ENCODE measurements at places on chromosomes 2 and 18.

DNA sequence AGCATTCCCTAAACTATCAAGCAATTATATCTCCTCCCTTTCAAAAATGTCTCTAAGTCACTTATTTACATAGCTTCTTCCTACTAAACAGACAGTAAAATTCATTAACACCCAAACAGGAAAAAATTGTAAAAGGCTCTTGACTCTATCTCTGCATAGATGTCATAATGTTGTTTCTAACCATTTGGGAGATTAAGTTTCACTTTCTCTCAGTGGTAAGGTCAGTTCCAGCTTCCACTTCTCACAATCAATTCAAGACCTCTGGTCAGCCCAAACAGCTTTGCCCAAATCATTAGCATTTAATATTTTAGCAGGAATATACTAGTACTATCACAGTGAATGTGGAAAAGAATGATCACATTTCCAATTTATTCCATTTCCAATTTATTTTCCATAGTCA lies 374.3 kb upstream of the MC4R start:
- no peak for DNase-seq

GRCh38 chr2:24702800-24703199 lies 90.4 kb downstream of the PTRHD1 start:
- no peak for DNase-seq

DNA sequence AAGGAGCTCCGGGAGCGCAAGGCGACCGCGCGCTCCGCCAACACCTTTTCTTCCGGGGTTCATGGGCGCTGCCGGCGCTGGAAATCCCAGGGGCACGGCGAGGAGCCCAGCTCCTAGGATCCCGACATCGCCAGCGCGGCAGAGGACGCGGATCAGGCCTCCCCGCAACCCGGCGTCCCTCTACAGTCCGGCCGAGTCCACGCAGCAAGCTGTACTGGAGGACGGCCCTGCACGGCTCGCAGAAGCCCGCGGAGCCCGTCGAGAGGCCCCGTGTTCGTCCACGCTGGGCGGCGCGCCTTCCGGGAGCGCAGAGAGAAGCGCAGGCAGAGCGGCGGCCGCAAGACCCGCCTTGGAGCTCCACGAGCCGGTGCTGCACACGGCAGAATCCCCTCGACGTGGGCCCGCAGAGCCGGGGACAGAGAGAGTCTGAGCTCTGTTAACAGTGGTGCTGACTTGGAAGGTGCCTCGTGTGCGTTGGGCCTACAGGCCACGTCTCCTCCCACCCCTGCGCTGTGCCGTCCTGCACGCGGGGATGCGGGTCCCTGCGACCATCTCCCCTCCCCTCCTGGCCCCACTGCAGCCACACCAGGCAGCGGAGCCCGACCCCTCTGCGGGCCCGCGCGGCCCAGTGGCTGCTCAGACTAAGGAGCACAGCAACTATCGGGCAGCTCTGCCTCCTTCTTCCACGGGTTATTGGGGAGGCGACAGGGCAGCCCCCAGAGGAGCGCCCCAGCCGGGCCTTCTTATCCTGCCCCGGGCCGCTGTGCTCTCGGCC lies 28.1 kb upstream of the PTPN2 start:
- no peak for DNase-seq

DNA sequence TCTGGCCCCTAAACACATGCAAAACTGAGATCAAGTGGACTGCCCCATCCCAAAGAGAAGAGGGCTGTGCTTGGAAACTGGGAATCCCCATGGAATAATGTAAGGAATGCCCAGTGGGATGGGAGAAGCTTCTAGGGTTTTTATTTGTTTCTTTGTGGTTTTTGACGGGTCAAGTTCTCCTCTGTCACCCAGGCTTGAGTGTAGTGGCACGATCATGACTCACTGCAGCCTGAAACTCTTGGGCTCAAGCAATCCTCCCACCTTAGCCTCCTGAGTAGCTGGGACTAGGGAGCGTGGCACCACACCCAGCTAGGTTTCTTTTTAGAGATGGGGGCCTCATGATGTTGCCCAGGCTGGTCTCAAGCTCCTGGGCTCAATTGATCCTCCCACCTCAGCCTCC lies 101.7 kb upstream of the ZSWIM2 start:
- no peak for DNase-seq

GRCh38 chr2:226802573-226802972 lies 3.0 kb upstream of the IRS1 start:
- no peak for DNase-seq

DNA sequence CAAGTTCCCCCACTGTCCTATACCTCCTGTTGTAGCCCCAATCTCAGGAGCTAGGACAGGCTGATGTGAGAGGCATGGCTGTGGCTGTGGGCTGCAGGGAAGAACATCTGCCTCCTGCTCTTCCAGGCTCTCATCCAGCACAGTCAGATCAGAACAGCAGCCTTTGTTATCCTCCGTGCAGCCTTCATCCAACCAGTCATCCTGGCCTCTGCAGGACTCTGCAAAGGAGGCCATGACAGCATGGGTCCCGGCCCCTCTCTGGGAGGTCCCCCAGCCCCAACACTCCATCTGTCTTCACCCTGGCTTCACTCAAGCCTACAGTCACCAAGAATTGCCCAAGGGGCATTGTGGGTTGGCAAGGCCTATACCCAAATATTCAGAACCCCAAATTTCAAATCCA lies 223.2 kb upstream of the COPS8 start:
- no peak for DNase-seq

- DNase-seq: peak; percentile 43
Measured at GRCh38 chr2:1886405-1886992, 142.2 kb upstream of the PXDN start.

GRCh38 chr18:65287652-65288051 lies 463.2 kb upstream of the CDH7 start:
- DNase-seq: no peak

- no peak for DNase-seq
Measured at GRCh38 chr2:1609040-1609439, 135.3 kb downstream of the PXDN start.

GRCh38 chr2:222965555-222965954 lies 86.4 kb upstream of the KCNE4 start:
- DNase-seq: no peak

DNA sequence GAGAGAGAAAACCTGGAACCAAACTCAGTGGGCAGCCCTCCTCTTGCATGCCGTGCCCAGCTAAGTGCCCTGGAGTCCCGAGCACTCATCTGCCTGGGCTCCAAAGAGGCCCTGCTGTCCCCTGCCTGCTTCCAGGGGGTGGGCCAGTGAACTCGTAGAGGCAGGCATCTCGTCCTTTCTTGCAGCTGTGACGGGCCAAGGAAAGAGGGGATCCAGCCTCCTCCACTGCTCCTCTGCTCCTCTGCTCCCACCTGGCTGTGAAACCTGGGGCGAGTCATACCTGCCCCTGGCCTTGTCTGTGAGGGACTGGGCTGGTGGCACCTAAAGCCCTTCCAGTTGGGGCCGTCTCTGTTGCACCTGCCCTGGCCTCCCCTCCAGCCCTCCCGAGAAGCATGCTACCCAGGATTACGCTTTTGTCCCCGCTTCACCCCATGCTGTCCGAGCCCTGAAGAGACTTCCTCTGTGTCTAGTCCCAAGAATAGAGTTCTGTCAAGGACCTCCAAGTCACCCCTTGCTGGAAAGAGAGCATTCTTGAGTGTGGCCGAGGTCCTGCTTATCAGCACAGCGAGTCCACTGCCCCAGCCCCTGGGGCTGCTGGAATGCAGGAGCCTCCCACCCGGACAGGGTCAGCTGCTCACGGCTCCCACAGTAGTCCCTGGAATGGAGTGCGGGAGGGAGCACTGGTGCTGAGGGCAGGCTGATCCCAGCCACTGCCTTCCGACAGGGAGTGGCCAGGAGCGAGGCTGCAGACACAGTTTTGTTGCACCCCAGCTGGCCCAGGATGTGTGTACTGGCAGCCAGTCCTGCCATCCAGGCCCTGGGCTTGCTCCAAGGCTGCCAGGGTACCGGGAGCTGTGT lies 14.3 kb downstream of the KCNK3 start:
- DNase-seq: no peak

DNA sequence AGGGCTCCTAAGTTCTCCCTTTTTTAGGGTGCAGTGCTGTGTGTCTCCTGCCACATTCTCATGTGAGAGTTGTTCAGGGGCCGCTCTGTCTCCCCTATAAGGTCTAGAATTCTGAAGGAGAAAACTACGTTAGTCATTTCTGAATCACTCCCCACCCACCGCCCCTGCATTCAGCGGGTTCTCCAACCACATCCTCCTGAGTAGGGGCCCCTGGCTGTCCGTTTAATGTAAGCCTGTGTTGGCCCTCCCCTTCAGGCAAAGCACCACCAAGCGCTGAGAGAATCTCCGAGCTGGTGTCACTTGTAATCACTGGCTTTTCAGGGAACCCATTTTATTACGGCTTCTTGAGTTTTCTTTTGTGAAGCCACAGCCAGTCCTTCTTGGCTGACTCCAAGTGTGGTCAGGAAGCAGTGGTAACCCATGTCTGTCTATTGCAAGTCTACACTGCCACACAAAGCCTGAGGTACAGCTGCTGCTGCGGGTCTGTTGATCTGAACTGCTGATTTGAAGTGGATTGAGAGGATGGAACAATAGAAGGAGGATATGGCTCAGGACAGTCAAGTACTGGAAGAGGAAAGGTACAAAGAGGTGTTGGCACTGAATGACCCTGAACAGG lies 16.9 kb downstream of the LCT start:
- DNase-seq: peak; percentile 75

- DNase-seq: no peak
Measured at GRCh38 chr2:10432311-10433181, 15.6 kb downstream of the ODC1 start.

DNA sequence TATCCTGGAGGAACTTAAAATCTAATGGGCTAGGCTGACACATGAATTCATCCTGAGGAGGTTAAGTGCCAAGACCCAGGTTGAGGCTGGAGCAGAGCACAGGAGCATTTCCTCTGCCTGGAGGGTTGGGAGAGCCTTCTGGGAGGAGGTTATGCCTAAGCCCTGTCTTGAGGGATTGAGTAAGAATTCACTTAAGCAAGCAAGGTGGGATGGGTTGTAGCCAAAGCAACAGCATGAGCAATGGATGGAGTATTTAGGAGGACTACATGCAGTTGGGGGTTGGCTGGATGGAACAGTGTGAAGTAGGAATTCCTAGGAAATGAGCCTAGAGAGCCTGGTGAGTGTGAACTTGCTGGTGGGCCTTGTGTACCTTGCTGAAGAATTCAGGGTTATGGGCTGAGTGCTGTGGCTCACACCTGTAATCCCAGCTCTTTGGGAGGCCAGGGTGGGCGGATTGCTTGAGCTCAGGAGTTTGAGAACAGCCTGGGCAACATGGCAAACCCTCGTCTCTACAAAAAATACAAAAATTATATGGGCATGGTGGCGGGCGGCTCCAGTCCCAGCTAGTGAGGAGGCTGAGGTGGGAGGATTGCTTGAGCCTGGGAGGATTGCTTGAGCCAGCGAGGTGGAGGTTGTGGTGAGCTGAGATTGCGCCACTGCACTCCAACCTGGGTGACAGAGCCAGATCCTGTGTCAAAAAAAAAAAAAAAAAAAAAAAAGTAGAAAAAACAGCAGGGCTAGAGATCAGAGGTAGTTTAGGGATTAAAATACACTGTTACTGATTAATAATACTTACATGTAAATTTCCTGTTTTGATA lies 22.2 kb downstream of the TANC1 start:
- no peak for DNase-seq

GRCh38 chr2:99317161-99317872 lies 16.3 kb upstream of the LYG1 start:
- no peak for DNase-seq

- peak; percentile 31 for DNase-seq
Measured at GRCh38 chr18:69947361-69948133, at the start of gene CD226. Gene CD226 (minus strand): TSS chr18:69947873. CDS start chr18:69947406, 467 bp downstream.

DNA sequence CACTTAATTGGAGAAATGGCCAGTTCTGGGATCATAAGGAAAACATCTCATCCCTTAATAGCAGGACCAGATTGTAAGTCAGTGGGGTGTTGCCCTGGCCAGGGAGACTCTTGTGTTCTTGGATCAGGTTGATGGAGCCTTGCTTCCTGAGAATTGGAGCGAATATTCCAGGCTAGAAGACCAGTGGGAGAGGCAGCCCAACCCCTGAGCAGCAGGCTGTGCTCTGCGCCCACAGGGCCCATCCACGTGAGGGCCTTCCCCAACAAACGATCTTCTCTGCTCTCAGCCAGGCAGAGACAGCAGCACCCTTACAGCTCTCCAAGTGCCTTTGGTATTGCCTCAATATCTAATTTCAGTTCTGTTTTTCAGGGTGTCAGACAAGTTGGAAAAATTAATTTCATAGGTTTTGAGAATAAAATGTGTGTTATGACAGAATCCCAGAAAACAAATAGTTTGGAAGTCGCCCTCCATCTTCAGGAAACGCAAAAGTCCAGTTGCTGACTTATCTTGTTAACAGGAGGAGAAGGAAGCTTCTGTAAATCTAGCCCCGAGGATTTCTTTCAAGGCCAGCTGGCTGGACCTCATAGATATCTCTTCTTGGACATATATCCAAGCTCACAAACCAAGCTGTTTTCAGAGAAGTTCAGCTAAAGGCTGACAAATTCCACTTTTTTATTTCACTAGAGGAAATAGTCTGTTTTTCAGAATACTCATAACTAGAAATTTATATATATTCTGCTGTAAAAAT lies 105.5 kb downstream of the COPS8 start:
- no peak for DNase-seq

- DNase-seq: no peak
Measured at GRCh38 chr2:120516679-120517314, 170.9 kb downstream of the INHBB start.

GRCh38 chr2:143083636-143084035 lies 45.6 kb upstream of the ARHGAP15 start:
- DNase-seq: no peak

DNA sequence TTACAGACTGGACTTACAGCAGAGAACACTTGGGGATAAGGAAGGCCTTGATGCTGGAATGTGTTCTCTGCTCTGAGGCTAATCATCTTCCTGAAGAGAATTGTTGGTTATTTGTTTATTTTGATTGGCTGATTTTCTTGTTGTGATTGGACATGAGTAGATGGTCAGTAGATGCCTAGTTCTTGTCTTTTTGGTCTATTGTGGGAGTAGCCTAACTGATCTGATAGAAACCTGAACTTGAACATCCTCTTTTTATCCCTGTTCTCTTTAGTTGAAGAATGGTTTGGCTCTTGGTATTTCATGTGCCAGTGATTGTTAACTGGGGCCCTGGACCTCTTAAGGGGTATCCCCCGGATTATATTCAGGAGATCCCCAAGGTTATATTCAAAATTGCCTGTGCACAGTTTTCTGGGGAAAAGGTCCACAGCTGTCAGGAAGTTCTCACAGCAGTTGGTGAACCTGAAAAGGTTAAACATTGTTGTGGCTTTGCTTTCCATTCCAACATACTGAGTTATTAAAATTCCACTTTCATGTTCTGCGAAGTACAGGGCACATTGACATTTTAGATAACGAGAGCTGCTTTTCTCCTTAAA lies 13.6 kb downstream of the TWSG1 start:
- no peak for DNase-seq

- no peak for DNase-seq
Measured at GRCh38 chr2:209519271-209519670, 95.4 kb downstream of the MAP2 start.

GRCh38 chr2:219509780-219510511 lies 4.3 kb upstream of the ASIC4 start:
- peak; percentile 57 for DNase-seq

- DNase-seq: no peak
Measured at GRCh38 chr18:72378016-72378415, 166.1 kb downstream of the CBLN2 start.

- no peak for DNase-seq
Measured at GRCh38 chr18:50853863-50854271, 25.1 kb upstream of the ME2 start.
